ENCODE measurements at places on chromosomes 5 and 9. TPM values are rescaled to one million over a fixed set of nuclear protein-coding genes. Genes with fewer than 3 reads are reported as not detected.

DNA sequence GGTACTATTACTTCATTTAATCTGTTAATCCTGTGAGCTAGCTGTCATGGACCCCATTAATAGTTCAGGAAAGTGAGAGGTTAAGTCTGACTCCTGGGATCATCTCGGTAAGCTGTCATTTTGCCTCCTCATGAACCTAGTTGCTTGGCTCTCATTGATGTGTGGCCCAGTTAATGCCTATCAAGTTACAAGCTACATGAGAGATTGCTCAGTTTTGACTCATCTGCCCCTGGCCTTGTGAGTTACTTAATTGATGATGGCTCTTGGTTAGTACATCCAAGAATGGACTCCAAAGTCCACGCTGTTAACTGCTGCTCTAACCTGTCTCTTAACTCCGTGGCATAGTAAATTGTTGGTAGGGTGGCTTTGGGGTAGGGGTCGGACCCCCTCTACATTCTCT lies 23.9 kb downstream of the LARP1 start:
- no peak for DNase-seq

The HIGD2A gene
- 235 TPM for total RNA-seq

The FOXD4L4 gene
- 0.16 TPM for total RNA-seq

The NR5A1 gene
- total RNA-seq: not detected

GRCh38 chr5:174951151-174951780 lies 226.9 kb downstream of the MSX2 start:
- DNase-seq: no peak

The BTNL3 gene
- total RNA-seq: not detected

DNA sequence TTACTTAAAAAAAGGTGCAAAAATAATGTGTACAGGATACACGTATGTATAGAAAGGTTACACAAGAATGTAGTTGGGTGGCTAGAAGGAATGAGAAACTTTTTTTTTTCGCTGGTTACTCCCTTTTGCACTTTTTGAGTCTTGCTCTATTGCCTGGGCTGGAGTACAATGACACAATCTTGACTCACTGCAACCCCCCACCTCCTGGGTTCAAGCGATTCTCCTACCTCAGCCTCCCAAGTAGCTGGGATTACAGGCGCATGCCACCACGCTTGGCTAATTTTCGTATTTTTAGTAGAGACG lies 15.8 kb downstream of the FBXW11 start:
- no peak for DNase-seq

DNA sequence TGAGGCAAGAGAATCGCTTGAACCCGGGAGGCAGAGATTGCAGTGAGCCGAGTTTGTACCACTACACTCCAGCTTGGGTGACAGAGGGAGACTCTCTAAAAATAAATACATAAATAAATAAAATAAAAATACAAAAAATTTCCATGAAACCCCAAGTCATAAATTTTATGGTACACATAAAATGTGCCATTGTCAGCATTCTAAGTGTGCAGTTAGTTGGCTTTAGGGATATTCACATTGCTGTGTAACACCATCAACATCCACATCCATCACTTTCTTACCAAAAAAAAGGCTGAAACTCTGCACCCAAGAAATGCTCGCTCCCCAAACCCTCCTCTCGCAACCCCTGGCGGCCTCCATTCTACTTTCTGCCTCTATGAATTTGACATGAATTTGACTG lies 135.2 kb downstream of the GAPVD1 start:
- DNase-seq: no peak

DNA sequence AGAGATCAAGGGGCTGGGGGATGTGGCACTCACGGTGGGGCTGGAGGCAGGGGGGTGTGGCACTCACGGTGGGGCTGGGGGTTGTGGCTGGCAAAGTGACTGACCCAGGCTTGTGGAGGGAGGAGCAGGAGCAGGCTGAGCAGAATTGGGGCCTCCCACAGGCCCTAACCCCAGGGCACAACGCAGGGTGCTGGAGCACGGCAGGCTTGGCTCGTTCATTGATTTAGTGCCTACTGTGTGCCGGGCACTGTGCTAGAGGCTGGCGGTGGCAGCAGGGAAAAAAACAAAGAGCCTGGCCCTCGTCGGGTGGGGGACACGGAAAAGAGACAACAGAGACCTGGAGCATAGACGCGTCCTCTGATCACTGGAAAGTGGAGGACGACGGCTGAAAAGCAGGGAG lies 80.9 kb downstream of the HMCN2 start:
- no peak for DNase-seq

The COL23A1 gene
- 0.36 TPM for total RNA-seq

DNA sequence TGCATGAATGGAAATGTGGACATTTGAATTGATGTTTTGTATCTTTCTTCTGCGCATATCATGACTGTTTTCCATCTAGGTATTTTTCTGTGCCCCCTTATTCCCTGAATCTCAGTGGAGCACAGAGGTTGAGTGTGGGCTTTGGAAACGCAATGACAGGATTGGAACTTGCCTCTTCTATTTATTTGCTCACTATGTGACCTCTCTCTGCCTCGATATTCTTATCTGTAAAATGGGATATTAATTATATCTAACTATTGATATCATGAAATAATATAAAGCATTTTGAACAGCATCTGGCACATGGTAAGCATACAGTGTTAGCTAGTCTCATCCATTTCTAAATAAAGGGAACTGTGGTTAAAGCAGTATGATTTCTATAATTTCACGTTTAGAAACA lies 26.0 kb downstream of the HABP4 start:
- no peak for DNase-seq

DNA sequence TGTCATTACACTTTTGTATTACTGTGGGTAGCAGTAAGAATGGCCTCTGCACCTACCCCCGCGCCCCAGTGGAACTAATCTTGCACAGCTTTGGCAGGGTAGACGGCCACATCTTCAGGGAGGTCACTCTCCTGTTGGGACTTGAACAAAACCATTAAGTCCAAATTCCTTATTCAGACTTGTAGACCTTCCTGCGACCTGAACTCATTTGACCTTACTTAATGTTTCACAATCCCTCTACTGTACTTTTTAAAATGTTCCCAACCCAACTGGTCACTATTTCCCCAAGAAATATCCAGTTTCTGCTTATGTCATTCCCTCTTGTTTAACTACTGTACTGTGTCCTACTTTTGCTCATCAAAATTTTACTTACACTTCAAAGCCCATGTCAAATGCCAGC lies 5.3 kb upstream of the FAM120AOS start:
- no peak for DNase-seq

The PAPPA gene
- total RNA-seq: 4.3 TPM

DNA sequence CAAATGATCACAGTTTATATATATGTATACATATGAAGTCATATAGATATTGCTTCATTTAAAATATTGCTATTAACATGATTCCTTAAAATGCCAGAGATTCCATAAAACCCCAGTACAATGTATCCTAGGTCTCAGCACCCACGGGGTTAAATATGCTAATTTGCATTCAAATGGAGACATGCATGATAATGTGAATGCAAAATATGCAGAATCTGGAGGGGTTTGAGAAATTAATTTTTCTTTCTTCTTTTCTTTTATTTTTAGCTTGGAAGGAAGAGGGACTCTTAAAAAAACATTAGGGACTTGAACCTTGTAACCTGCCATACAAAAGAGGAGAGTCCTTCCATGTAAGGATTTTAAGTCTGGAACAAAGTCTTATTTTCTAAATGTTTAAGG lies 211.9 kb downstream of the MEF2C start:
- DNase-seq: no peak

DNA sequence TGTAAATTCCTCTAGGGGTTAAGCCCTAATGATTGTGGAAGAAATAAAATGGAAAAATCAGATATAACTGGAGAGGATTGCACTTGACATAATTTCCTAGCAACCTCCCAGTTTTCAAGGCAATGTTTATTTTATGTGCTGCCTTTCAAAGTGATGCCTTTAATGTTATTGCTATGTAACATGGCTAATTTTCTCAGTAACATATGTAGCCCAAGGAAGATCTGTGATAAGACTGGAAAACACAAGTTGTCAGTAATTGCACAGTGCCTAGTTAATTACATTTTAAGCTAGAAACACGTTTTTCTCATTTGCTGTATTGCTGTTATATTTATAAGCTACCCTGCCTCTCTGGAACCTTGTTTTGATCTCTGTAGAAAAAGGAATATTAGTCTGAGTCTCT lies 49.2 kb upstream of the KCNN2 start:
- DNase-seq: no peak

Data from sigmoid colon (tissue), 7 donors.